Stimulated activated CD4-positive, alpha-beta T cell treated with anti-CD3 and anti-CD28 coated beads, TNF-alpha, amount 100 ng/mL, for 24 hours (primary cell): ENCODE measurements at places on chromosomes 7 and 10.

DNA sequence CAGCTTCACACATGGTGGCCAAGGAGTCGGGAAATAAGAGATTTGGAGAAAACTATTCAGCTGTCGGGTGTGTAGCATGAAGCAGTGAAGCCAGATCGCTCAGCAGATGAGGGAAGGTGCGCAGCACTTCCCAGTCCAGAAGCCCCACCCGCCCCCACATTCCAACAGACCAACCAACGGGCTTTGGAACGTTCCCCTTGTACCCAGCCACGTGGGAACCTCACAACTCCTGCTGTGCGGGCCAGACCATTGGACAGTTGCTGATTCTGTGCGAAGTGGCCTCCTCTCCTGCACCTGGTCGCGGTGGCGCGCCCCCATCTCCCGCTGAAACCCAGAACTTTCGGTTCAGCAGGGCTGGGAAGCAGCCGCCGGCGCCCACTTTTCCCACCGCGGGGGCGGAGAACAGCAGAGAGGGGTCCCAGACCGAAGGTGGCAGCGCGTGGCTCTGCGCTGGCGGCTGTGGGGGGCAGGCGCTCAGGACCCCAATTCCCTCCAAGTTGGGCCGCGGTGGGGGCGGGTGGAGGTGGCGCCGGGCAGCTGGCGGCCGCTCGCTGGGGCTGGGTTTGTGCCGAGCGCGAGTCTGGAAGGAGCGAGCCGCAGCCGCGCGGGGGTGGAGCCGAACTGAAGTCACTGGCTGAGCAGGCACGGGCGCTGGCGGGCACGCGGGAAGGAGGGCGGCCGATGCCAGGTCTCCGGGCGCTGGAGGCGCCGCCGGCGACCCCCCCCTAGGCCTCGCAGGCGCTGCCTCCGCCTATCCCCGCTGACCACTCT lies 1301.5 kb upstream of the SORCS1 start:
- DNase-seq, result no peak

- no peak for DNase-seq
Measured at GRCh38 chr10:71984809-71985388, 20.7 kb downstream of the CHST3 start.

- DNase-seq, result no peak
Measured at GRCh38 chr10:68633816-68634466, 73.8 kb downstream of the TET1 start.

- no peak for DNase-seq
Measured at GRCh38 chr7:134022286-134022911, 104.7 kb upstream of the LRGUK start.

DNA sequence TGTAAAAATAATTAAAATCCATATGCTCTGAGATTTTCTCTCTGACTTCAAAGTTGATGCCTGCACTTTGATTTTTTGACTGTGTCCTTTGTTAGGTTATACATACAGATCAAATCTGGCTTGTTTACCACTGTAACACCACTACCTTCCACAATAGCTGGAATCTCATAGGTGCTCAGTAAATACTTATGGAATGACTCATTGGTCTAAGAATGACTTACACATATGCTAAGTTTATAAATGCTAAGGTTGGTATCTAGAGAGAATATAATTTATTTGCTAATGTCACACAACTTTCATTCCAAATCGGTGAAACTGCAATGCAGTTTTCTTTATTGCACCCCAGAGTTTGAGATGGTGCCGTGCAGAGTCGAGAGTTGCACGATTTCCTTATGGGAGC lies 578.5 kb downstream of the SH2D4B start:
- DNase-seq, result no peak

- DNase-seq, result no peak
Measured at GRCh38 chr10:48257407-48257961, 17.0 kb downstream of the FRMPD2 start.

DNA sequence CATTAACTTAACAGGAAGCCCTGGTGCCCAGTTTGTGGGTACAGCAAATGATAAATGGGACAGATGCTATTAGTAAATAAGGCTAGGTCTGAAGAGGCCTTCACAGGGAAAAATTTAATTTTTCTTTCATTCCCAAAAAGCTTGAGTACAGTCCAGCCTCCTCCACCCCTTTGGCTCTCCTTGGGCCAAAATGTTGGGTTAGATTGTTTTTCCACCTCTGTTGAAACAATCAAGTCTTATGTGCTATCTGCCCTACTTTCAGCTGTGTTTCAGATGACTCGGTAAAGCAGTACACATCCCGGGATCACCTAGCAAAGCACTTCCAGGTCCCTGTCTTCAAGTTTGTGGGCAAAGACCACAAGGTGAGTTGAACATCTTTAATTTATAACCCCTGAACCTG lies 24.3 kb downstream of the PLA2G12B start:
- DNase-seq, result no peak

- DNase-seq, result no peak
Measured at GRCh38 chr7:100546926-100547800, 8.2 kb downstream of the AGFG2 start.
